NCI-H146 (cell line): ENCODE measurements at places on chromosomes 6 and 20.
A peak's percentile ranks its signal among the peaks of the same experiment; 100 is the strongest.

DNA sequence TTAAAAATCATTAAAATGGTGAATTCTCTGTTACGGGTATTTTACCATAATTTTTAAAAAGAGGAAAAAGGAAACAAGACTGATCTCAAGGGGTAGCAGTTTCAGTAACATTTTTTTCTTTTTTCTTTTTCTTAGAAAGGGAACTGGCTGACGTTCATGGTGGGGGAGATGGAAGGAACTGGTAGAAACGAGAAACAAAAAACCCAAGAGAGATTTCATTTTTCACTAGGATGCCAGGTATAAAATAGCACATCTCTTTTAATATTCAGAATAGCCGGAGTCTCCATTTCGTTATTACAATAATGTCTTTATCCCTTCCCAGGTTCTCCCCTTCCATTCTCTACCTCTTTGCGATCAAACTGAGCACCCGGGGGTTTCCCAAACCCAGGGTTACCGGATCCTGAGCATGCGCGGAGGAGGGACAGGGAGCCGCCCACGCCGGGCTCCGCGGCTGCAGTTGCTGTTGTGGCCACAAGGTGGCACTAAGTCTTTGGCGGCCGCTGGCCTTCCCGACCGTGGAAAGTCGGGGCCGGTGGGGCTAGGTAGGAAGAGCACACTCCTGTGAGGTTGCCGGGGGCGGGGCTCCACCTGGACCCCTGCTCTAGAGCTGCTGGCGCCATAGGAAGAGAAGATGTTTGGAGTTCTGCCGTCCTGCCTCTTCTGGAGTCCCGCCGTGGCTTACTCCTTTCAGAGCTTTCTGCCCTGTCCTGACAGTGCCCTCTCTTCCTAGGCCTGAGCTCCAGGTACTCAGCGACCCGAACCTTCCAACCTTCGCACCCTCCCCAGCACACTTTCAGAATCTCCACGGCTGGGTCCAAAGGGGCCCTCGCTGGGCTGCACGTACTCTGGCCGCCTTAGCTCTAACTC is 146.8 kb downstream of the SH3BGRL2 start:
- peak; percentile 80 for DNase-seq

DNA sequence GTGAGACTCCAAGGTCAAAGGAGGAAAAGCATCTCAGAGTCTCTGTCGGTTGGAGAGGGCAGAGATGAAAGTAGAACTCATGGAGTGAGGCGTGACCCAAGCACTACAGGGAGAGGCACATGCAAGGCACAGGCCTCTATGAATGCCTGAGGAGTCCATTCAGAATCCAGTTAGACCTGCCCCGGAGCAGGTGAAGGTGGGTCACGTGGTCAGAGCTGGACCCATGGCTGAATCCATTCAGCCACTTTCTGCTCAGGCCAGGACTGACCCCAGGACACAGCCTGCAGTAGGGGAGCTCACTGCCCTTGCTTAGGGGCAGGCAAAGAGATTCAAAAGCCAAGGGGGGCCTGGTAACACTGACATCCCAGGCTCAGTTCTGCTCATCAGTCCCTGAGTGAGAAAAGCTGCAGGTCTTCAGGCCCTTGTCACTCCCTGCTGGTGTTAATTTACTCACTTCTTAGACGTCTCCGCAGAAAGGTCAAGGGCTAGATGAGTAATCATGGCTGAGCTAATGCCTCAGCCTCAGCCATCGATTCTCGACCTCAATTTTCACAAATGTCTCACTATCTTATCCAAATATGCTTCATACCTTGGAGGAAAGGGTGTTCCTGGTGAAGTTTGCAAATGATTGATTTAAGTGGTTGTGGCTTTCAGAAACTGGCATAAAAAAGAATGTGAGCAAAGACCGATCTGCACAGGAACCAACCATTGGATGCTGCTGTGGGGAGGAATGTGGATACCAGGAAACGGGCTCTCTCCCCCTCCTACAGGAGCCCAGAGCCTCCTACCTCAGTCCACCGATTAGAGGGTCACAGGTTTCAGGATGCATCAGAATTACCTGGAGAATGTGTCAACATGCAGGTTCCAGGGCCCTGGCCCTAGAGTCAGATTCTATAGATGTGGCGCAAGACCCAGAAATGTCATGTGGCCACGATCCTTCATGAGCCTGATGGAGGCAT is 584.4 kb downstream of the PTPRT start:
- no peak for DNase-seq

DNA sequence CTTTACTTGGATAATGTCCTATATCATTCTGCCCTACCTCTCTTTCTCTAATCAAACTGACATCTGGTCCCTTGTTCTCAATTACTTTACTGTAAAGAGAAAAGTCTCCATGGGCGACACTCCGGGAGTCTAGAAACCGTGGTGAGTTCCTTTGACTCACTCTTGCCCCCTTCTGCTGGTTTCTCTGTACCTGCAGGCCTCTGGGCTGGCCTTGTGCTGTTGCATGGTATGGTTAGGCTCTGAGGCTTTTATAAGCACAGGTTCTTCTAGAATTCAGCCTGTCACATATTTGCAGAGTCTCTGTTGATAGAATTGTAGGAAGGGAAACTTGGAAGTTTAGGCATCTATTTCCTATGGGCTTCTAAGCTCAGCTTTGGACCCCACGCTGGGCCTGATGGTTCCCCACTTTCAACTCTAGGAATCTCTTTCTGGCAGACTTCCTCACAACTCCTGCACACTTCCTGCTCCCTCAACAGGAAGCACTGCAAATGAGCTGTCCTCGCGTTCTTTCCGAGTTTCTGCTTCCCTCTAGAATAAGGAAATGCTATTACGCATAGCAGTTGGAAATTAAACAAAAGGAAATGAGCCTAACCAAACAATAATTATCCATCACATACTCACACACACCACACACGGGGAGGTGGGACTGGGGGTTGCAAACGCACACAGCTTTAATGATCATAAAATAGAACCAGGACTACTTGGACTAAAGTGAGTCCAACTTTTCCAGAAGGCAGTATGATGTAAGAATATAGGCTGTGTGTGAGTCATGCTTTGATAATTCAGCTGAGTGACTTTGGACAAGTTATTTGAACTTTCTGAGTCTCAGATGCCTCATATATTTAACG is 683.3 kb downstream of the QKI start:
- DNase-seq = peak; percentile 56

GRCh38 chr6:85240787-85241385 is 209.0 kb upstream of the NT5E start:
- no peak for DNase-seq

GRCh38 chr20:43755851-43756250 is 29.0 kb upstream of the GTSF1L start:
- DNase-seq = no peak

GRCh38 chr6:158131926-158132325 is 36.1 kb downstream of the SERAC1 start:
- DNase-seq = peak; percentile 57

DNA sequence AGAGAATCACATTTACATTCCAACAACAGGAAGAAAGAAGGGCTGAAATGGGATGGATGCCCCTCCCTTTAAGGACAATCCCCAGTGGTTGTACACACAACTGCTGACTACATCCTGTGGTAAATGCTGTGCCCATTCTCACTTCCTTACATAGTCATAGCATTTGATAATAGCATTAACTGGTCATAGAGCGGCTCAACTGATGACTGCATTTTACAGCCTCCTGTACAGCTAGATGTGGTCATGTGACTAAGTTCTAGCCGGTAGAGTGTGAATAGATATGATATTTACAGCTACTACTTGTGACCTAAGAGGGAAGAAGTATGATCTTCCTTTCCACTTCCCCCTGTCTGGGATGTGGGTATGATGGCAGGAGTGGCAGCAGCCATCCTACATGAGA is 24.7 kb downstream of the KCNK17 start:
- DNase-seq = no peak

DNA sequence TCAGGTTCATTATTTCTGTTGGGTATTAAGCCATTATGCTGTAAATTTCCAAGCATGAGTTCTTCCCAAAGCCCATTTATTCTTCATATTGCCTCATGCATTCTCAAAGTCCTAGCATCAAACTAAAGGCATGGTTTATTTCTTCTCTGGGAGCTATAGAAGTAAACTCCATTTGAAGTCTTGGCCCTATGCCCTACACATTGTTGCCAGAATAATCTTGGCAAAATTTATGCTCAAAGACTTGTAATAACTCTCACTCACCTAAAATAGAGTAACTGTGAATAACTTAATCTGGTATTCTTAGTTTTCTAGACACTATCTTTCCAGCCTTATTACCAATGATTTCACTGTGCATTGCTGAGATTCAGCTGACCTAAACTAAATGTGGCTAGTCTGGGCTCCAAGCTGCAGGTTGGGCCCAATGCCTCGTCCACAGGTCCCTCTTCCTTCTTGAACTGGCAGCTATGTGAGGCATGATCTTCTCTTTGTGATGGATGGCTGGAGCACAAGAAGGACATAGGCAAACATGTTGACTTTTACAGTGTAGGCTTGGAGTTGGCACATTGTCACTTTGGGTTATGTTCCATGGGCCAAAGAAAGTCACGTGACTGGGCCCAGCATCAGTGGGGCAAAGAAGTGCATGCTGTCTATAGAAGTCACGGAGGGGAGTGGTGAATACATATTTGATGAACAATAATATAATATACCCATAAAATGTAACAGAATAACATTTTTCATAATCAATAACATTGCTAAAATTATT is 39.1 kb upstream of the ANKEF1 start:
- no peak for DNase-seq

GRCh38 chr20:43744151-43744611 is 17.4 kb upstream of the GTSF1L start:
- DNase-seq = no peak

DNA sequence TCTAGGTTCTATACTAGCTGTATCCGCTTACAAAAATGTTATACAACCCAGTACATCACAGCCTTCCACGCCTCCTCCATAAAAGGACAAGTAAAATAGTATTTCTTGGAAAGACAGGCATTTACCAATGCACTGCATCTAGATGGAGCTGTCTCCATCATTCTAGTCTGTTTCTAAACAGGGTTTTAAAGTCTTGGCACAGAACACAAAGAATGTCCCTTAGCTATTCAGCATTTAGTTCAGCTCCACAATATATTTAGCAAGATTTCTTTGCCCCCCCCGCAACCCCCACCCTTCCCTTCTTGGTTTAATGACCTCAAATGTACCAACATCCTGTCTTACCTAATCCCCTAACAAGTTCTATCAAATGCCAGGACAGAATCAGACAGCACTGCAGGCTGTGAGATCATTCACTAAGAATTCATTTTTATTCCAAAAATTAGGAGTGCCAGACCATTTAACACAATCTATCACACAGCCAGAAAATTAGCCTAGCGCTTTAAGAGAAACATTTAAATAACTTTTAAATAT is 198.6 kb downstream of the BACH2 start:
- DNase-seq = no peak

DNA sequence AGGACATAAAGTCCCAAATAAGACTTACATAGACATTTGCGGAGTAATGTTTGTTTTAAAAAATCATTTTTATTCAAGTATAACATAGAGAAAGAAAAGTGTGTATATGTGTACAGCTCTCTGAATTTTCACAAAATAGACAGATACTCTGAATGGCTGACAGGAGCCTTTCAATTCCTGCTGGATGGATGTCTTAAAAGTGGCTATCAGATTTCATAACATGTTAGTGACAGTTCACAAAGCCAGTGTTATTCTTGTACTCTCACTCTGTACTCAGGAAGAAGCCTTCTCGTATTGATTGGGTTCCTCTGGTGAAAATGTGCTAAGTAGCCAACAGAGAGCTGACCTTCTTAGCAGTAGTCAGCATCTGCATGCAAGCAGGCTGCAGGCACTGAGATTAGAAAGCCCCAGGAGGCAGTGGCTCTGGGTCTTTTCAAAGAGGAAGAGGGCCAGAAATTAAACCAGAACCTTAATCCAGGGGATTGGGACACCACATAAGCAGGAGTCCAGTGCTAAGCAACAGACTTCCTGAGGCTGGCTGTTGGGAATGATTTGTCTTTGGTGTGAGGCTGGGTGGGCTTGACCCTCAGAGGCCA is 19.7 kb downstream of the SLC17A4 start:
- DNase-seq = peak; percentile 5

GRCh38 chr6:160139420-160139851 is 17.8 kb downstream of the SLC22A1 start:
- DNase-seq = no peak
